ENCODE measurements at places on chromosomes 16 and 17. TPM values are rescaled to one million over a fixed set of nuclear protein-coding genes. Genes with fewer than 3 reads are reported as not detected.

Gene TBC1D28
- total RNA-seq: 5.3 TPM

Gene FGF11
- 13.1 TPM for total RNA-seq

Gene C16orf92
- not detected for total RNA-seq

Gene CHP2
- 0.31 TPM for total RNA-seq

Gene KRT12
- total RNA-seq: not detected

Data from parietal lobe (tissue), 2 donors.